ENCODE measurements at places on chromosomes 2 and 18.

- no peak for DNase-seq
These were observed 54.4 kb downstream of the RAB31 start for GRCh38 chr18:9762526-9762925.

DNA sequence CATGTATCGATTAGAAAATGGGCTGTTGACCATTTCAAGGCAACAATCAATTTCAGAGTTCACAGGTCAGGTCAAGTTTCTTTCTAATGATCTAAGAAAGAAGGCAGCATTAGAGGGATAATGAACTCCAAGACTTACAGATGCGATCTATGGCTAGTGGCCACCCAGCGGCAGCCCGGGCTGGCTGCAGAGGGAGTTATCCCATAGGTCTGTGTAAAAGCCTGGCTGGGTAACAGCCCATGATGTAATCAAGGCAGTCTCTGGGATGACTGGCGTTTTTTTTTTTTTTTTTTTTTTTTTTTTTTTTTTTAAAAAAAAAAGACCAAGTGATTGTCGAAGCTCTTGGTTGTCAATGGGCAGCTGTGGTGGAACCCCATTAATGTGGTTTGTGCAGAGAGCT, 171.1 kb upstream of the SKOR2 start:
- DNase-seq = no peak

GRCh38 chr2:63056107-63057050, 5.7 kb downstream of the OTX1 start:
- DNase-seq = no peak

DNA sequence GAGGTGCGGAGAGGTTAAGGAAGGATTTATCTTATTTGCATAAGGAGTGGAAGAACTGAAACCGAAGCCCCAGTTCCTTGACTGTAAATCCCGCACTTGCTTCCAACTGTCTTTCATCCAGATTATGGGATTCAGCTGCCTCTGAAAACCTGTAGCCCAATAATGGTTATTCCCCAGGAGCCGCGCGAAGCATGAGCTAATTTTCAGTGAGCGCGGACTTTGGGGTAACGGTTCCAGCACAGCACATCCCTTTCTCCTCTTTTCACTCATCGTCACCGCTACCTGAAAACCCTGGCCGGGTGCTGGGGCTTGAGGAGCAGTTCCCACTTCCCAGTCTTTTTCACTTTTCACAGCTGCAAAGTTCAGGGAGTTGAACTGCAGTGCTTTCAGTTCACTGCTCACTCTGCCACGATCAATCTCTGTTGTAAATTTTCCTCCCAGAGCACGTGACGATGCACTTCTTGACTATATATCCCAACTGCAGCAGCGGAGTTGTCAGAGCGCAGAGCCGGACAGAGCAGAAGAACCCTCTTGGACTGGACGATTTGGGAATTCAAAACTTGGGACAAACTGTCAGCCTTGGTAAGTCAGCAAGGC, at the start of gene KCNE4:
Gene KCNE4, plus strand, starts transcription at position 498 of the 597 bp plus-strand sequence. CDS start 641 bp downstream, outside the sequence.
- DNase-seq = no peak

GRCh38 chr18:37502036-37502435, 63.6 kb downstream of the CELF4 start:
- DNase-seq = no peak

DNA sequence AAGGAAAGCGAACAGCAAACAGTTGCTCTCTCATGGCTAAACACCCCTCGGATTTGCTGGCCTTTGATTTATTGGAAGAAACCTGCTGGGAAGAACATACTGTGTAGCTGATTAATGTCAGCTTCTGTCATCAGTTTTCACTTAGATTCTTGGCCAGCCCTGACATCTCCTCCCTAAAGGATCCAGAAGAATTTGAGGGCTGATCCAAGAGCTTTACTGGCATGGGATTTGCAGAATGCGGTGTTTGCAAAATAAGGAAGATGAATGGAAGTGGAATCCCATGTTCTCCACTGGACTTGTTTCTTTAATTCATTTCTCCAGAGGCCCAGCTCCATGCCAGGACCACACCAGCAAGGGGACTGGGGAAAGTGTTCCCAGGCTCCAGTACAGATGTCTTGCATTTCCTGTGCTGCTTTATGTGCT, 80.5 kb downstream of the RDH14 start:
- no peak for DNase-seq

DNA sequence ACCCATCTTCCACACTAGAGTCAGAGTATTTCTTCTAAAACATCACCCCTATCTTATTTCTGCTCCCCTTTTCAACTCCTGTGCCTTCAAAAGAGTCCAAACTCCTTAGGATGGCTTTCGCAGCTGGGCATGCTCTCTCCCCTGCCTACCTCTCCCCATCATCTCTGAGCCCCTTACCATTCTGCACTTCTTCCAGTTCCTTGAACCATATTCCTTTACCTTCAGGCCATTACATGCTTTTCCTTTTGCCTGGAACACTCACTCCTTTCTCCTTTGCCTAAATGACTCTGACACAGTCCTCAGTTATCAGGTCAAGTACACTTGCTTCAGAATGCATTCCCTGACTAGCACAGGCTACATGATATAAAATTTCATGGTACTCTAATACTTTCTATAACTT, 22.4 kb downstream of the APOB start:
- DNase-seq = no peak

DNA sequence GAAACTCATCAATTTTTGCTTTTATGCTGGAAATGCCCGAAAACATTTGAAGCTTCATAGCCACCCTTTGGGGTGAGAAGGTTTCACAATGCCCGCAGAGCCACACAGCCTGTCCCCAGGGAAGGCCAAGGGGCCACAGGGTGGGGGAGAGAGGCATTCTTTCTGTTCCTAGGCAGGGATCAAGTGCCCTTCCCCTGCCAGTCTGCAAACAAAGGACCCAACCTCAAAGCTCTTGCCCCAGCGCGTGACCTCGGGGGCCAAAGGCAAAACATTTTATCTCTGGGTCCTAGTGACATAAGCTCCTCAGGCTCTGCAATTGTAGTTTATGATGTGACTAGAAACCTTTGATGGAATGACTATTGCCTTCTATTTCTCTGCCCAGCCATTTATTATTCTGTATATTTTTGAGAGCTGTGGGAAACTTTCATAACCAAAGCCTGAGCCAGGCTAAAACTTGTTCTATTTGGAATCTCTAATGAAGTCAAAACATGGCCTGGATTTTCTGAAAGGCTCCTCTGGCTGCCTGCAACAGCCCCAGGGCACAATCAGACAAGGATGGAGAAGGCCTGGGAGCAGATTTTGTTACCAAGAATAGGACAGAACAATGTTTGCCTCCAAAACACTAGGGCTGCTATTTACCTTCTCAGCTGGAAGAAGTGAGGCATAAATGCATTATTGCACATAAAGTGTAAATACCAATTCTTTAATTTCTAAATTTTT, 137.2 kb upstream of the KCTD1 start:
- DNase-seq = no peak

GRCh38 chr2:44652701-44653100, 288.8 kb upstream of the SIX3 start:
- no peak for DNase-seq

DNA sequence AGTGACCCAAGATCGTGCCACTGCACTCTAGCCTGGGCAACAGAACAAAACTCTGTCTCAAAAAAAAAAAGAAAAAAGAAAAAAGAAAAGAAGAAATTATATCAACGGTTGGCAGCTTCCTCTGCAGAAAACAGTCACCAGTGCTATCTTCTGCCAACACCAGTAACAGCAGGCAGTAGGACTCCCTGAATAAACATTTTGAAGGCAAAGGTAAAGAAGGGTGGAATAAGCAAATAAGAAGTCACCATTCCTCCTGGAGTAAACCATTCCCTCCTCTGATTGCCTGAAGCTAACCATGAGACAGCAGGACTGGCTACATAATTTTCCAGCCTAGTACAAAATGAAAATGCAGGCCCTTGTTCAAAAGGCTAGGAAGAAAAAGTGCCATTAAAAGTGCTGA, 9.0 kb upstream of the RNF103 start:
- no peak for DNase-seq
